Activated CD8-positive, alpha-beta T cell treated with anti-CD3 and anti-CD28 coated beads for 36 hours (primary cell): ENCODE measurements at places on chromosomes 1 and 21.

- H3K4me3 ChIP-seq: no peak overlapping the region
- H3K36me3 ChIP-seq: peaks cover 3% of the 10 kb centered on the region
Observed at GRCh38 chr1:212139526-212140135, 104.1 kb downstream of the DTL start.

- H3K27ac ChIP-seq: peak overlapping the region; percentile 87
- peaks cover 7% of the 10 kb centered on the region for H3K36me3 ChIP-seq
- DNase-seq: peak; percentile 83
- peaks cover 24% of the 10 kb centered on the region for H3K4me1 ChIP-seq
Observed at GRCh38 chr1:226990133-226990716, 50.1 kb downstream of the COQ8A start.

GRCh38 chr1:35851132-35851869, 31.7 kb upstream of the AGO1 start:
- DNase-seq: no peak
- H3K27me3 ChIP-seq: no peaks in the 10 kb centered on the region
- H3K27ac ChIP-seq: no peak overlapping the region
- H3K4me3 ChIP-seq: no peak overlapping the region
- H3K36me3 ChIP-seq: peaks cover 2% of the 10 kb centered on the region

- peak overlapping the region; percentile 74 for H3K27ac ChIP-seq
- no peak for DNase-seq
- H3K4me3 ChIP-seq: no peak overlapping the region
- peaks cover 33% of the 10 kb centered on the region for H3K4me1 ChIP-seq
- H3K27me3 ChIP-seq: no peaks in the 10 kb centered on the region
Observed at GRCh38 chr1:12296623-12297022, 66.8 kb downstream of the VPS13D start.

DNA sequence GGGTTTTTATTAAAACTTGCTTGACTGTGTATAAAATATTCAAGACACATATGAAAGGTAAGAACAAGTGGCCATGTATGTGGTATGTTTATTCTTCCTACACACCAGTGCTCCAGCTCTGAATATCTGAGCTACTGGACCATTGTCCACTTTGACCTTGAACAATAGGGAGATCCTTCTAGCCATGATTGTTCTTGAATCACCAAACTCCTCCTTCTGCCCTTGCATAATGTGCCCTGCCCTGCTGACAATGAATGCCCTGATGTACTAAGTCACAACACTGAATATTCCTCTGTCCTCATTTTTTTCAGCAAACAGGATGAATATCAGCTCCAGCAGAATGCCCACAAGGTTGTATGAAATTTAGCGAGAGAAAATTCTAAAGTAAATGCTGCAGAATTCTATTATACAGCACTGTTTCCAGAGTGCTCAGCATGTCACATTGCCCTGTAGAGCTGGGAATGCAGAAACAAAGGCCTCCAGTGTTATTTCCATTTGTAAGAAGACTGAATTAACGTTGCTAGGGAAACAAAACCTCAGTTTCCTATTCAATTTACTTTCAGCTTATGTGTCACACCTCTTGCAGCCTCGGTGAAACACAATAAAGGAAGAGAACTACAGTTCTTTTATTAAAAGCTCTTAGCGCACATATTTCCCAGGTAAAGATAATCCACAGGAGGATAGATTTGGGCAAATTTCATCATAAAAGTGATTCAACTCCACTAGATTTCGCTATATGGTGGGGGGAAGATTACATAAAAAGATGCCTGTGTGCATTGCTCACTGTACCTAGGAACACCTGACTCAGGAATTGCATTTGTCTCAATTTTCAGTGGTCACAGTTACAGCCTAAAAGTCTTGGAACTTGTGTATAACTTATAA, 187.4 kb upstream of the ATP1B1 start:
- H3K27ac ChIP-seq: no peak overlapping the region
- DNase-seq: no peak
- H3K4me3 ChIP-seq: no peak overlapping the region
- no peaks in the 10 kb centered on the region for H3K36me3 ChIP-seq
